Tongue (tissue), 3 donors: ENCODE measurements at places on chromosomes 1 and 21. TPM values are rescaled to one million over a fixed set of nuclear protein-coding genes. Genes with fewer than 3 reads are reported as not detected.

The ASCL5 gene
- not detected for total RNA-seq

The RCC2 gene
- 42.5 TPM for total RNA-seq

The NEXN gene
- total RNA-seq: 70.8 TPM

The INSRR gene
- total RNA-seq: 0.21 TPM

The SPRR2F gene
- total RNA-seq: not detected

The F13B gene
- not detected for total RNA-seq

The MYOC gene
- total RNA-seq: 0.92 TPM

The MLLT11 gene
- total RNA-seq: 1.6 TPM

The GUCA2A gene
- not detected for total RNA-seq

The PTAFR gene
- total RNA-seq: 1.3 TPM

The SAMSN1 gene
- total RNA-seq: 1.4 TPM

The EPHB2 gene
- 21.4 TPM for total RNA-seq

The FALEC gene
- not detected for total RNA-seq

The TRAF3IP3 gene
- 3.4 TPM for total RNA-seq

The ALG14 gene
- 1.0 TPM for total RNA-seq

The HPCA gene
- total RNA-seq: 0.21 TPM

The CHI3L2 gene
- total RNA-seq: 5.0 TPM

The NGF gene
- total RNA-seq: 2.3 TPM

The HAPLN2 gene
- total RNA-seq: not detected

The RER1 gene
- 56.2 TPM for total RNA-seq

The HSD3B1 gene
- total RNA-seq: not detected

The GNG4 gene
- 0.51 TPM for total RNA-seq

The TENT5C gene
- 13.3 TPM for total RNA-seq

The LAMB3 gene
- total RNA-seq: 26.9 TPM

The PPIAL4G gene
- not detected for total RNA-seq

The ABCB10 gene
- 22.4 TPM for total RNA-seq

The CD84 gene
- total RNA-seq: 3.2 TPM
